SK-N-SH treated with all-trans-retinoic acid at 6 μM for 48 hours (cell line): ENCODE measurements at places on chromosomes 2 and 18.

- ATAC-seq, result no peak
Measured at GRCh38 chr2:37897511-37897910, 27.6 kb upstream of the RMDN2 start.

DNA sequence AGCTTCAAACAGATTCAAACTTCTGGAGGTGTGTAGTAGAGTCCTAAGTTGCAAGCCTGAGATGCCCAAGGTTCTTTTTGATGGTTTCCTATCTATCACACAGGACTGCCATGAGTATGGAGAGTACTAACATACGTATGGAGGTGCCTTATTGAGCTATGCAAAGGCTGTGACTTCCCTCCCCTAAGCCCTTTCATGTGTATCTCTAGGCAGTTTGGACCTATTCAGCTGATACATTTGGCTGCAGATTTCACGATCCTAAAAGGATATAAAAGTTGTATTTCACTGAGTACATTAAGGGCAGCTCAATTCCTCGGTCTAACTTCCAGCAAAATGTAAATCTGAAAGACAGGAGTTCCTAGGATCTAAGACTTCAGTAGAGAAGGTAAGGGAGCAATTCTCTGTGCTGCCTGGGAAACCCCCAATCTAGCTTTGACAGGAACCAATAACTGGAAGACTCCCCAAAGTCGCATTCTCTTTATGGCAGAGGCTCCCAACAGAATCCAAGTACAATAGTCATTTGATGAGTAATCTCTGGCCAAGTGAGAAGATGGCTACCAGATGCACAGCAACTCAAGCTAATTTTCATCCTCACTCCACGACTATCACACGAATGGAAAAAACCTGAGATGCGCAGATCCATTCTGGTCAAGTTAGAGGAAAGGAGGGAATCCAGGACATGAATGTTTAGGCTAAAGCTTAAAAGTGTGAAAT lies 83.8 kb downstream of the ATL2 start:
- peak; percentile 21; the same call in 1 of the 3 replicates for ATAC-seq

GRCh38 chr2:224146356-224147160 lies 107.5 kb upstream of the SERPINE2 start:
- ATAC-seq, result no peak

- peak; percentile 94 for ATAC-seq
Measured at GRCh38 chr2:108533832-108534583, at the start of gene LIMS1. Gene LIMS1 (plus strand): TSS chr2:108534470. CDS start chr2:108534563, 93 bp downstream.

DNA sequence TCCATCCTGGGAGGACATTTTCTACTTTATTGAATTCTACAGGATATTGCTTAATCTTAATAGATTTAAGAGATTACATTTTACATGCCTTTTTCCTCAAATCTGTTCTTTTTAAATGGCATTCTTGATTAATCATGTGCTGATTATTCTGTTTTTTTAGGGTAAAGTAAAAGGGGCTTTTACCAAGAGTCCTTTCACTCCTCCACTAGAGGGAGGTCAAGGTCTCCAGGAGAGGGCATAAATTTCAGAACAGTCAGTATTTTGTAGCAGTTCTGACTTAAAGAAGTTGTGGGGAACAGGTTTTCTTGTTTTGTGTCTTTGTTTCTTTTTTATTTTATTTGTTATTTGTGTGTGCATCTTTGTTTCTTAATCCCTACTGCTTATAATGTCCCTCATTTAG lies 25.4 kb downstream of the WDR75 start:
- peak; percentile 78; the same call in 2 of the 3 replicates for ATAC-seq

GRCh38 chr2:31302940-31303563 lies 69.1 kb downstream of the EHD3 start:
- ATAC-seq, result peak; percentile 61

GRCh38 chr2:123563515-123563914 lies 461.6 kb upstream of the CNTNAP5 start:
- ATAC-seq, result no peak

- ATAC-seq, result no peak
Measured at GRCh38 chr2:224687156-224687555, 29.0 kb downstream of the CCDC195 start.

DNA sequence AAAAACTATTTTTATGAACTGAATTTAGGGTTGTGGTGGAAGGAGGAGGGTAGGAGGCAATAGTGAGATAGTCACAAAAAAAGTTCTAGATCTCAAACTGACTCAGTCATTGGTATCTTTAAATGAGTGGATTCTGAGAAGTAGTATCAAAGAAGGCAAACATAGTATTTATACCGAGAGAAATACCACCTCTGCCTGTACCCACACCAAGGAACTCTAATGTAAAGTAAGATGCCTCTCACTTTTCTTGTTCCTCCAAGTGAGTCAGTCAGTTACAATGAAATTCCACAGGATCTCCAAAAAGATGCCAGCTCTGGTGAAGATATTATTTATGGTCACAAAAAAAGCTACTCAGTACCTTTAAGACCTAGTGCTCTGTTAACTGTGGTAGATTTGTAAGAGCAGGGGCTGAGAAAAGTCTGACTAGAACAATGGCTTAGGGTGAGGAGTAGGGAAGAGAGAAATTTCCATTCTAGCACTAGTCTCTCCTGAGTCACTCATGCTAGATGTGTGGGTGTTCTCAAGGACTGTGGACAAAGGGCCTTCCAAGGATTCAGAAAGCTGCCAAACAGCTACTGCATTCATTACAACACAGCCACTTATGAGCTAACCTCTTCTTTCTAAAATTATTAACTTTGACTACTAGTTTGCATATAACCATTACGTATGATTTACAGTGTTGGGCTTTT lies 36.3 kb downstream of the YWHAQ start:
- ATAC-seq, result peak; percentile 87

DNA sequence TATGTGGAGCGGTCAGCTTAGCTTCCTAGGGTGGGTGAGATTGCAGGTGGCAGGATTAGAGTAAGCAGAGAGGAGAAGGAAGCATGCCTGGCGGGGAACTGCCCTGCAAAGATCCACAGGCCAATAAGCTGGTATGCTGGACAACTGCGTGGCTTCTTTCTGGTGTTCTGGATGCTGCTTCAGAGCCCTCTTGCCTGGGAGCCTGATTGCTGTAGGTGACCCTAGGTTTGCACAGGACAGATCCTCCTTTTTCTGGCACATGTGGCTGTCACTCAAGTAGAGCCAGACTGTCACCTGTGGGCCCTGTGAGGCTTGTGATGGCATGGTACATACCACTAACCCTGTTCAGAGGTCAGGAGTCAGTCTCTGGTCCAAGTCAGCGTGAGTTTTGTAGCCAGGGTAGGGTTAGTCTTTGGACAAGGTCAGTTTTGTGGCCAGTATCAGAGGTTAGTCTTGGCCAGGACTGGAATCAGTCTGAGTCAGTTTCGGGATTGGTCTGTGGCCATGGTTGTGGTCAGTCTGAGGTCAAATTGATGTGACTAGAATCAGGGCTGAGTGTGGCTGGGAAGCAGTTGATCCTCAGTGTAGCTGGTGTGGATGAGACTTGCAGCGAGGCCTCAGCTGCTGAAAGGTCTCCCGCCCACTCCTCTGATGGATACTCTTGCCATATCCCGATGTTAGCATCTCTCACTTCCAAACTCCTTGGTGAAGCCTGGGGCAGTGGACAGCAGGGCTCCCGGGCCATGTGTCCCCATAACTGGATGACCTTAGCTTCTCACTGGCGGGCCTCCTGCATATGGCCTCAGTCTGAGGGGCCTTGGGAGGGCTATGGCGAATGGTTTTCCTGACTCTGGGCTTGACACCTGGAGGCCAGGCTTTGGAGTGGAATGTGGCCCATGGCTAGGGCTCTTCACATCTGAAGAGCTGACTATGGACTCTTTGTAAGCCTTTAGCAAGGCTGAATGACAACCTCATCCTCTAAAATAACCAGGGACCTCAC lies 260.5 kb downstream of the DYSF start:
- no peak for ATAC-seq

GRCh38 chr18:14941792-14942191 lies 193.8 kb downstream of the ANKRD30B start:
- no peak for ATAC-seq
